ENCODE measurements at places on chromosomes 16 and 17. TPM values are rescaled to one million over a fixed set of nuclear protein-coding genes. Genes with fewer than 3 reads are reported as not detected.

The NOTUM gene
- not detected for total RNA-seq

The CLDN9 gene
- total RNA-seq: not detected

The SLC6A2 gene
- not detected for total RNA-seq

The EIF4A3 gene
- total RNA-seq: 117 TPM

All from myometrial cell (primary cell).